ENCODE measurements at places on chromosomes 4 and X. TPM values are rescaled to one million over a fixed set of nuclear protein-coding genes. Genes with fewer than 3 reads are reported as not detected.

The FAM9B gene
- not detected for total RNA-seq

The NSG1 gene
- 1.6 TPM for total RNA-seq

The SLC34A2 gene
- not detected for total RNA-seq

The PAK3 gene
- total RNA-seq = 1.6 TPM

The PNMA6A gene
- total RNA-seq = 1.1 TPM

All from omental fat pad (tissue), 4 donors.